RPMI7951 (cell line): ENCODE measurements at places on chromosomes 4 and X. TPM values are rescaled to one million over a fixed set of nuclear protein-coding genes. Genes with fewer than 3 reads are reported as not detected.
A peak's percentile ranks its signal among the peaks of the same experiment; 100 is the strongest.

DNA sequence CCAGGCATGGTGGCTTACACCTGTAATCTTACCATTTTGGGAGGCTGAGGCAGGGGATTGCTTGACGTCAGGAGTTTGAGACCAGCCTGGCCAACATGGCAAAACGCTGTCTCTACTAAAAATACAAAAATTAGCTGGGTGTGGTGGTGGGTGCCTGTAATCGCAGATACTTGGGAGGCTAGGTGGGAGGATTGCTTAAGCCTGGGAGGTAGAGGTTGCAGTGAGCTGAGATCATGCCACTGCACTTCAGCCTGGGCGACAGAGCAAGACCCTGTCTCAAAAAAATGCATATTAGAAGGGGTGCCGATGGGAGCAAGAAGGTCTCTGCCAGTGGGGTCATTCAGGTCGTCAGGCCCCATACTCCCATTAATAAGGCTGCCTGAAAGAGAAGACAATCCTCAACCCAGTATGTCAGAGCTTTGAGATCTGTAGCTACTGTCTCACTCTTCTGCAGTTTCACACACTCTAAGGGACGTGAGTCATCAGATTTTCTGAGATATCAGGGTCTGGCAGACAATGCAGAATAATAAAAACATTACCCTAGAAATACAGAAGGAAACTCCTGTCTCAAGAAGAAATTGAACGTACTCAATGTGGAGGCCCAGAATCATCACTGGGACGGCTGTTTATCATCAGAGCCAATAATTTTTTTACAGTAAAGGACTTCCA is 176.7 kb upstream of the FAT1 start:
- DNase-seq = peak; percentile 74

GRCh38 chr4:122450847-122451246 is 5.7 kb downstream of the IL2 start:
- DNase-seq = peak; percentile 11

DNA sequence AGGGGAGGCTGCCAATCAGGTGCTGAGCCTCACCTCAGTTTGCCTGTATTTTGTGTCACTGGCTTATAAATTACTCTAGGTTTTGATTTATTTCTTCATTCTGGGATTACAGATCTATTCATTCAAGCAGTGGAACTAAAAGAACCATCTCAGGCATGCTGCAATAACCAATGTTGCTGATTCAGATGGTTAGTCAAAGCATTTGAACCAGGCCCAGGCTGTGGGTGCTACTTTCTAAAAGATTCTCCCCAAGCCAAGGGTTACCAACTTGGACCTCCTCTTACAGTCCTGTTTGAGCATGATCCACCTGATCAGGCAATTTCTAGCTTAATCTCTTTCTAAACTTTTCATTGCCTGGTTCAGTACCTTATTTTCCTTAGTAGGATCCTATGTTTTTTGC is 67.2 kb downstream of the TMEM131L start:
- DNase-seq = no peak

DNA sequence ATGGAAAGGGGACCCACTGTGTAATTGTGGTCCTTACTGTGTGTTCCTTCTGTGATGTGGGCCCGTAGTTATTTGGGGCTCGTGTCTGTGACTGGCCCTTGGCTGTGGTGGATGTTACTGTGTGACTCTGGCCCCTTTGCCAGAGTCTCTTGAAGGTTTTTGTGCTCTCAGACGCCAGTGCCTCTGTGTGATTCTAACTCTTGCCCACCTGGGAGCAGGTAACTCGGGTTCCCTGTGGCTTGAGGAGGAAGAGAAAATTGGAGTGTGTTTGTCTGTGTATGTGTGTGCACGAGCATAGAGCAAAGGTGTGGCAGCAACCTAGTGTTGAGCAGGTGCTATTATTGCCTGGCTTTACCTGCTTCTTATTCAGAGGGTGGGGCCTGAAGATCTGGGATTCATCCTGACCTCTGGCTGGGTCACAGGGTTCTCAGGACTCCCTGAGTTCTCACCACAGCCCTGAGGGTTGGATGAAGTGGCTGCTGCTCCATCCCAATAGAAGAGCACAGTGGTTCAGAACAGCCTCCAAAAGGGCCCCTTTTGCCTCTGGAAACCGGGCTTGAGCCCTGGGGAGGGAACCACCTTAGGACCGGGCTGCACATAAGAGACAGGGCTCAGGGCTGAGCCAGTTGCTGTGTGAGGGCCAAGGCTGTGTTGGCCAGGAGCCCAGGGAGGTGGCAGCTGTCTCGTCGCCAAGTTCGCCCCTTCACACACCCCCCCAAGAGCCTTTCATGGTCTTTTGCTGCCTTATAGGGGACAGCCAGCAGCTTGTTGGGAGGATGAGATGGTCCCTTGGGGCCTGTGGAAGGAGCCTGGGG is 1.3 kb downstream of the RBM10 start:
- DNase-seq = no peak

GRCh38 chr4:169626331-169627282 is 6.2 kb downstream of the CLCN3 start:
- no peak for DNase-seq

- no peak for DNase-seq
These were observed 28.7 kb downstream of the SAT1 start for GRCh38 chrX:23811656-23812055.

GRCh38 chr4:41918278-41918677 is 17.0 kb upstream of the TMEM33 start:
- no peak for DNase-seq

- DNase-seq = peak; percentile 2
These were observed 32.4 kb downstream of the SMPX start for GRCh38 chrX:21725496-21725895.

- DNase-seq = no peak
These were observed 46.6 kb downstream of the CLOCK start for GRCh38 chr4:55500072-55500471.

DNA sequence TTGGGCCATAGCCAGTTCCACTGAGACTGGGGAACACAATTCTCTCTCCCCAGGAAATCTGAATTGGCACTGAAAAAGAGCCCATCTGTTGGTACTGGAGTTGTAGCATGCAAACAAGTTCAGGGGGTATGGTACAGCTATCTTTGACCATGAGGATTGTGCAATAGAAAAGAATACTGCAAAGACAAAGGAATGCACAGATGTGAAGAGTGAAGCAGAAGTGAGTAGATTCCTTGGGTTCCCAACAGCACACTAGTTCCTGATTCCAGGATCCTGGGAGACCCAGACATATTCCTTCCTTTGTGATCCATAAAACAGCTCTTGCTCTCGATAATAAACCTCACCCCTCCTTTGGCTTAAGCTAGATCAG is 43.3 kb upstream of the CTAG2 start:
- DNase-seq = peak; percentile 16

- no peak for DNase-seq
These were observed 20.8 kb downstream of the ARHGEF6 start for GRCh38 chrX:136759968-136760367.

DNA sequence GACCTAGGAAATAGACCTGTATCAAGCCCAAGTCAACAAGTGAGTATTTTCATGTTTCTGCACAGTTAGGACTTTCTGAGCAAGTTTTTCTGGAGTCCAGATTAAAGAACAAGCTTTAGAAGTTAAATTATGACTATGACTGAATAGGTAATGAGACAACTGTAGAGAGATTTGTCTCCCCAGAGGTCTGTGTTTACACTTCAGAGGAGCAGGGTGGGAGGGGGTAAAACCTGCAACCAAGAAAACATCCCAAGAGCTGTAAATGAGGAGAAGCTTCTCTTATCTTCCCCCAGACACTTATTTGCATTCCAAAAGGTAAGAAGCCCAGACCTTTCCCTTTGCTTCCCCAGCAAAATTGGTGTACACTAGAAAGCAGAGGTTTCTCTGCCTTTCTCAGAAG is 22.1 kb upstream of the CEP135 start:
- DNase-seq = no peak

- no peak for DNase-seq
These were observed 142.9 kb downstream of the ADGRA3 start for GRCh38 chr4:22372986-22373385.

- DNase-seq = no peak
These were observed 178.4 kb upstream of the BMP3 start for GRCh38 chr4:80852061-80852460.

DNA sequence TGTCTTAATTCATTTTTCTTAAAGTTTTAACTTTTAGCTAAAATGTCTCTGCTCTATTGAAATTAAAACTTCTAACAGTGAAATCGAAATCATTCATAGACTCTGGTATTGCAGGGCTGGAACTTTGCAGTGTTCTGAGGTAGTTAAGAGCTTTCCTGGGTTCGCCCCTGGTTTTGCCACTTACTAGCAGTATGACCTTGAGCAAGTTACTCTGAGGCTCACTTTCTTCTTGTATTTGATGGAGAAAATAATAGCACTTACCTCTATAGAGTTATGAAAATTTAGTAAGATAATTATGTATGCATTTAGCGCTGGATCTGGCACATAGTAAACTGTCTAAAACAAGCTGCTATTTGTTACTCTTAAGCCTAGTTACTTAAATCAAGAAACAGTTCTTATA is 1.7 kb downstream of the SLAIN2 start:
- no peak for DNase-seq

- DNase-seq = no peak
These were observed 1136.8 kb upstream of the TENM3 start for GRCh38 chr4:181106398-181106797.

GRCh38 chr4:69882150-69882549 is 22.2 kb upstream of the SULT1E1 start:
- DNase-seq = no peak

DNA sequence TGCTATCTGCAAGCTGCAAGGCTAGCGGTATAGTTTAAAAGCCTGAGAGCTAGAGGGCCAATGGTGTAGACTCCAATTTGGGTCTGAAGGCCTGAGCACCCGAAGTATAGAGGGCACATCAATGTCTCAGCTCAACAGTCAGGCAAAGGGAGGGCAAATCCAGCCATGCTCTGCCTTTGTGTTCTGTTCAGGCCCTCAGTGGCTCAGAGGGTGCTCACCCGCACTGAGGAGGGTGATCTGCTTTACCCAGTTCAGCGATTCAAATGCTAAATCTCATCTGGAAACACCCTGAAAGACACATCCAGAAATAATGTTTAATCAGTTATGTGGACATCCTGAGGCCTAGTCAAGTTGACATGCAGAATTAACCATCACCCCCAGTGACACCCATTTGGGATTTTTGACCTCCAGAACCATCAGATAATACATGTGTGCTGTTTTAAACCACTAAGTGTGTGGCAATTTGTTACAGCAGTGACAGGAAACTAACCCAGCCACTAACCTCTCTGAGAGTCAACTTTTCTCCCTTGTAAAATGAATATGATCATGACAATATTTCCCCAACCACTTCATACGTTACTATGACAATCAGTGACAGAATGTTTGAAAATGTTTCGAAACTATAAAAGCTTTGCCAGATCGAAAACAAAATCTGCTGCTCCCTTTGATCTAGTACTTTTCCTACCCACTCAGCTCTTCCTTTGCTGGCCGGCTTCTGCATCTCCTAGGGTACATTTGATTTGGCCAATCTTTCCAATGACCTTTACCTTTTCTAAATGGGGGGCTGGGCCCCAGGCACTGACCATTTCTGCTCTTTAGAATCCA is 8.4 kb upstream of the TBL1X start:
- DNase-seq = no peak

GRCh38 chr4:135277068-135277979 is 1075.7 kb upstream of the PABPC4L start:
- DNase-seq = peak; percentile 2

GRCh38 chrX:3286196-3286945 is 60.1 kb downstream of the MXRA5 start:
- peak; percentile 94 for DNase-seq

- no peak for DNase-seq
These were observed 102.5 kb upstream of the GALNTL6 start for GRCh38 chr4:171710743-171711142.

- DNase-seq = peak; percentile 13
These were observed 45.1 kb downstream of the JADE3 start for GRCh38 chrX:46957297-46957696.

SPANXA1 gene
- 3.8 and 69.2 TPM in 2 replicates for total RNA-seq

SPANXA2 gene
- total RNA-seq = 16.3 and 75.6 TPM in 2 replicates

HSFX2 gene
- 0.29 and 0.96 TPM in 2 replicates for total RNA-seq

RAB33A gene
- total RNA-seq = 1.6 and 2.0 TPM in 2 replicates

MAGEA8 gene
- 1.1 and 1.4 TPM in 2 replicates for total RNA-seq

GPR50 gene
- total RNA-seq = not detected in 2 replicates

SLC6A14 gene
- not detected in 2 replicates for total RNA-seq

SMIM43 gene
- not detected in 2 replicates for total RNA-seq

NLGN4X gene
- under 0.01 TPM in 1 of 2 replicates, not detected in the other for total RNA-seq

POU4F2 gene
- not detected in 2 replicates for total RNA-seq

TGIF2LX gene
- total RNA-seq = not detected in 2 replicates

ZNF157 gene
- total RNA-seq = 0.48 and 0.59 TPM in 2 replicates

AADAT gene
- total RNA-seq = 3.4 and 4.7 TPM in 2 replicates

ARR3 gene
- not detected in 2 replicates for total RNA-seq

IGSF1 gene
- 0.39 and 0.84 TPM in 2 replicates for total RNA-seq
